ENCODE measurements at places on chromosomes 7 and 10.

DNA sequence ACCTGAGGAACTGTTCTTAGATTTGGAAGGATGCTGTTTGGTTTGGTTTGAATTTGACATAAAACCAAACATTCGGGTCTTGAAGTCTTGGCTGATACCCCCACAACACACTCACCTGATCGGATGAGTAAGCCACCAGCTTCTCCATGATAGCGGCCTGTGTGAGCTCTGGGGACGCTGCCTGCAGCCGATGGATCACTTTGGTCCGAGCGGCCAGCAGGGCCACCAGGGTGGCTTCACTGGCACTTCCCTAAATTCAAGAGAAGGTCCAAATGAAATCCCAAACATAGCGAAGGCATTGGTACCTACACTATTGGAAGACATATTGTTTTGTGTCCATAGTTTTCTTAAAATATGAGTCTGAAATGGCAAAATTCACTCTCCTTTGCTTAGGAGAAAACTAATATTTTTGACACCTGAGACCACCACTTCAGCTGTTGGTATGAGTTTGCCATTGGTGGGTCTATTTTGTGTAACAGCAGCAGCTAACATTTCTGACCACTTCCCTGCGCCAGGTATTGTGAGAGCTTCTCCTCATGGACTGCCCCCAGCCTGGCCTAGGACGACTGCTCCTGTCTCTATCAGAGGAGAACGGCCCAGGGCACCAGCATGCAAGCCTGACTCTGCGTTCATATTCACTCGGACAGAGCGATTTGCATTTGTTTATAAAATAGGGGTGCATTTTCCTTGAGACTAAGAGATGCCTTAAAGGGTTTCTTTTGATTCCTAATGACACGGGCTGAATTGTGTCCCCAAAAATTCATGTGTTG is 35.9 kb downstream of the DDC start:
- no peak for DNase-seq
- H3K36me3 ChIP-seq = no peaks in the 10 kb centered on the region
- H3K4me3 ChIP-seq = no peak overlapping the region
- H3K27me3 ChIP-seq = no peaks in the 10 kb centered on the region
- no peak overlapping the region for H3K27ac ChIP-seq

- no peak for DNase-seq
- no peaks in the 10 kb centered on the region for H3K27me3 ChIP-seq
- no peak overlapping the region for H3K4me3 ChIP-seq
- no peaks in the 10 kb centered on the region for H3K36me3 ChIP-seq
- no peak overlapping the region for H3K27ac ChIP-seq
Observed at GRCh38 chr10:113283189-113283588, 269.7 kb upstream of the HABP2 start.

GRCh38 chr10:116060864-116061263 is 212.1 kb downstream of the GFRA1 start:
- no peak for DNase-seq
- H3K27ac ChIP-seq = no peak overlapping the region
- no peaks in the 10 kb centered on the region for H3K27me3 ChIP-seq
- no peak overlapping the region for H3K4me3 ChIP-seq

DNA sequence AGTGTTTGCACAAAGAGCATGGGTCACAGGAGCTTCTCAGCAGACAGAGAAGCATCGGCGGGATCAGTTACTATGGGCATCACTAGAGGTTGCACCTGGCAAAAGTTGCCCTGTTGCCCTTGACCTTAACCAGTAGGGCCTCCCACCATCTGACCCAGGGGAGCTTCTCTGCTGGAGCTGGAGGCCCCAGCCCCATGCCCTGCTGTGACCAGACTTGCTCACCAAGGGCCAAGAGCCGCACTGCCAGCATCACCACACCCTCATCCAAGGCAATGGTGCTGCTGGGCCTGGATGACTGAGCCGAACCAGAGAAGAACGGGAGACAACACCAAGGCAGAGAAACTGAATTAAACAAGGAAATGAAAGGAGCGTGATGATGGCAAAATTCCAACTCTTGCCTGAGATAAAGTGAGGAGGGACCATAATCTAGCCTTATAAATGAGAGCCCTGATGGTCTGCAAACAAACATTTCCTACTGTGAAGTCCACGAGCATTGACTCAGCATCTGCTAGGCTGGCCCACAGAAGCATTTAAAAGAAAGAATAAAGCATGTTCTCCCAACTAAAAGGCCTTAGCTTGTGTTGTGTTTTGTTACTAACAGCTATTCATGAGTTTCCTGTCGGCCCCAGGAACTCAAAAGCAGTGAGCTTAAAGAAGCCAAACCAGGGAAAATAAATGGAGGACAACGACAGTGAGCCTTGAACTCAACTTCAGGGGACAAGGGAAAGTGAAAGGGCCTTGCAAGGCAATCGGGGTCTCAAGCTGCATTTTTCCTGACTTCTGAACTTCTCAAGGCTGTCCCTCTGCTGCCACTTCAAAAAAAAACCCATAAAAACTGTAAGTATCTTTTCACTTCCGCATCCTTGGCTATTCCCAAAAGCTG is 60.4 kb downstream of the AFAP1L2 start:
- no peaks in the 10 kb centered on the region for H3K4me1 ChIP-seq
- DNase-seq = no peak
- no peaks in the 10 kb centered on the region for H3K27me3 ChIP-seq
- H3K4me3 ChIP-seq = no peak overlapping the region
- H3K27ac ChIP-seq = no peak overlapping the region

DNA sequence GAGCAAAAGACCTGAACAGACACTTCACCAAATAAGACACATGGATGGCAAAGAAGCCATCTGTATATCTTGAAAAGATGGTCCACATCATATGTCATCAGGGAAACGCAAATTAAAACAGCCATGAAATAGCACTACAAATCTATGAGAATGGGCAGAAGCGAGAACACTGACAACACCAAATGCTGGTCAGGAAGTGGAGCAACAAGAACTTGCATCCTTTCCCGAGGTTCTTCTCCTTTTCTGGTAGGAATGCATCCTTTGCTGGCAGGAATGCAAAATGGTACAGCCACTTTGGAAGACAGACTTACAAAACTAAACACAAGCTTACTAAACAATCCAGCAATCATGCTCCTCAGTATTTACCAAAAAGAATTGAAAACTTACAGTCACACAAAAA is 60.0 kb downstream of the PIK3AP1 start:
- no peaks in the 10 kb centered on the region for H3K4me1 ChIP-seq
- no peak overlapping the region for H3K4me3 ChIP-seq
- H3K27me3 ChIP-seq = no peaks in the 10 kb centered on the region
- no peaks in the 10 kb centered on the region for H3K36me3 ChIP-seq
- H3K27ac ChIP-seq = no peak overlapping the region

All from keratinocyte (primary cell).